ENCODE measurements at places on chromosomes 2 and 18. TPM values are rescaled to one million over a fixed set of nuclear protein-coding genes. Genes with fewer than 3 reads are reported as not detected.
A peak's percentile ranks its signal among the peaks of the same experiment; 100 is the strongest.

DNA sequence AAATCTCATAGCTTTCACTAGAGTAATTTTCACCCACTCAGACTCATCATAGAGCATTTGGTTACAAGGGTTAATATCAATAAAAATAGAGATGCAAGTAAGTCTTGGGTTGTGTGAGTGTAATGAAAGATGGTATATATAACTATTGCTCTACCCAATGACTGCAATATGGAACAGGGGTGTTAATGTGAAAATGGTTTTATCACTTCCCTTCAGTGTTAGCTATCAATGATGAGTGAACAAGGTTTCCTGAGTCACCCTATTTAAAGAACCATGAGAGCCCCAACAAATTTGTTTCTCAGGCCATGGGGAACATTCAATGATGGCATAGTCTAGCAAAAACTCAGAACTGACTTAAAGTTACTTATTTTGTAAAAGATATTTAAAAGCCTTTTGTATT is 1133.6 kb upstream of the ZEB2 start:
- no peaks in the 10 kb centered on the region for H3K4me1 ChIP-seq
- H3K27me3 ChIP-seq, result no peaks in the 10 kb centered on the region
- no peak overlapping the region for H3K4me3 ChIP-seq
- no peaks in the 10 kb centered on the region for H3K36me3 ChIP-seq
- no peak for DNase-seq

GRCh38 chr2:200987137-200987536 is 23.7 kb upstream of the ORC2 start:
- DNase-seq, result no peak
- H3K27me3 ChIP-seq, result no peaks in the 10 kb centered on the region
- H3K4me1 ChIP-seq, result no peaks in the 10 kb centered on the region
- no peak overlapping the region for H3K4me3 ChIP-seq

DNA sequence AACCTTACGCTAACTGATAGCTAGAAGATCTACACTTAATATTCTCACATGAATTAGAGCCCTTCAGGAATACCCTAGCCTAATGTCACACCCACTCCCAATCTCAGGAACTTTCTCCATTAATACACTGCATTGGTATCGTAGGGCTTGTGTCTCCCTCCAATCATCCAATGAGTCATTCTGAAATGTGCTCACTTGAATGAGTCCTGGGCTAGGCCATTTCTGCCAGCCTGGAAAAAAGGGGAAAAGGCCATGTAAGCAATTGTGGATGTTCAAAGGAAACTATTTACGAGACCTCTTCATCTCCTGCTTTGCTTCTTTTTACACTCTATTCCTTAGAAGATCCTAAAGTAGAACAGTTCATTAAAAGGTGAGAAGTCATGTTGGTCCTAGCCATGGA is 18.8 kb downstream of the ZEB2 start:
- H3K4me3 ChIP-seq, result no peak overlapping the region
- H3K4me1 ChIP-seq, result peaks cover 9% of the 10 kb centered on the region
- peaks cover 2% of the 10 kb centered on the region for H3K27me3 ChIP-seq
- DNase-seq, result no peak
- no peaks in the 10 kb centered on the region for H3K36me3 ChIP-seq

GRCh38 chr2:84879584-84880394 is 1.1 kb downstream of the TRABD2A start:
- peak overlapping the region; percentile 92 for H3K4me3 ChIP-seq
- peak; percentile 46 for DNase-seq
- peak overlapping the region; percentile 86 for H3K27ac ChIP-seq

DNA sequence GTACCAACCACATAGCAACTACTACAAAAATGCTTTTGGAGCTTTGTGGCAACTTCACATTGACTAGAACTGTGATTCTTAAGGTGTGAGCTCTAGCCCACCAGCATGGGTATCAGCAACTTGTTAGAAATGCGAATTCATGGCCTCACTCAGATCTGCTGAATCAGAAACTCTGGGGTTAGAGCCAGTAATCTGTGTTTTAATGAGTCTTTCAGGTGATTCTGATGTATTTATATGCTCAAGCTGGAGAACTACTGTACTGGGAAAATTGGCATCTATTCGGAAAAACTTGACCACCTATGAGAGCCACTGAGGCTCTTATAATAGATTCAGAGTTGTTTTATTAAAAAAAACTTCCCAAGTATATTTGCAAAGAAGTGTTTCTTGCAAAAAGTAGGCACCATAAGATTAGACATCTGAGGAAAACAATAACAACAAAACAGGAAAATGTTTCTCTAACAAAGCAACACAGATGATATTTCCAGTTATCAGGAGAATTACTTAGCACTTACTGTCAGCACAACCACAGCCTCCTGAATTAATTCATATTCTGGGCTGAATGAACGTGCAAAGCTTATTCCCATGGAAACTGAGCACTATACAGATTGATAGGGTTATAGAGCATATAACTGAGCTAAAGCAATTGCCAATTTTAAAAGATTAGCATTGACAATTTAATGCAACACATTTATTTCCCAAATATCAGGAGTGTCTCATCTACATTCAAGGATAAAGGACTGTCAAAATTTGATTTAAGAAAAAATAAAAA is 71.6 kb downstream of the NCKAP5 start:
- H3K4me1 ChIP-seq, result no peaks in the 10 kb centered on the region
- H3K36me3 ChIP-seq, result no peaks in the 10 kb centered on the region
- no peak overlapping the region for H3K27ac ChIP-seq

- peaks cover 10% of the 10 kb centered on the region for H3K4me1 ChIP-seq
- no peak for DNase-seq
- no peak overlapping the region for H3K27ac ChIP-seq
- no peaks in the 10 kb centered on the region for H3K36me3 ChIP-seq
- H3K4me3 ChIP-seq, result no peak overlapping the region
Observed at GRCh38 chr2:207239754-207240494, 74.2 kb upstream of the KLF7 start.

The CBLN2 gene
- not detected for total RNA-seq

The IL1R1 gene
- not detected for total RNA-seq

The MAPK4 gene
- not detected for total RNA-seq

The ASIC4 gene
- not detected for total RNA-seq

The ACVR1C gene
- 0.73 TPM for total RNA-seq

Data from activated CD8-positive, alpha-beta T cell treated with anti-CD3 and anti-CD28 coated beads, Interleukin-2, amount 10 ng/mL, durations not matched to agents 7 days and 5 days (primary cell).